Activated T-cell treated with anti-CD3 and anti-CD28 coated beads for 48 hours (primary cell): ENCODE measurements at places on chromosomes 5 and 9.

DNA sequence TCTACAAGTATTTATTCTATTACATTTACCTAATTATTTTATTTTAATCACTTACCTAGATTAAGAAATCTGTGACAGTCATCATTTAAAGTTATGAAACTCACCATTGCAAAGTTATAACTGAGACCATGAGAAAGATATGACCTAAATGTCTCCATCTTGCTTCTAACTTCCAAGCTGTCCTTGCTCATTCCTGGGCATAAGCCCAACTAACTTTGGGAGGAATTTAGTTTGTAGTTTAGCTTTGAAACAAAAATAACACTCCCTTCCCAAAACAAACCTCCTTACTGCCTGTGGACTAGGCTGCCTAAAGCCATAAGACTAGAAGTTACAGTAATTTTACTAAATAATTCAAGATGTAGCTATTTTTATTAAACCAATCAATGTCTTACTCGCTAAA is 195.6 kb upstream of the RAI14 start:
- DNase-seq = no peak

DNA sequence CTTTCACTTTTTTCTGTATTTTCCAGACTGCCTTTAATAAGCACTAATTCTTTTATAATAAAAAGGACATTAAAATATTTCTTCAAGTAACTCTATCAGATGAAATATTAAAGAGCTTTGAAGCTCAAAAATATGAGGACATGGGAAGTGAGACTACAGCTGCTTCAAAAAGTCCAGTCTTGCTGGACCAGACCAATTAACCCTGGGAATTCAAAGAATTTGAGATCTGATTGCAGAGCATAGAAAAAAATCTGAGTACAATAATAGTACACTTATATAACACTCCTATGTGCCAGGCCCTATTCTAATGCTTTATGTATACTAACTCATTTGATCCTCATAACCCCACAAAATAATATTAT is 9.8 kb downstream of the TMEM245 start:
- DNase-seq = no peak

DNA sequence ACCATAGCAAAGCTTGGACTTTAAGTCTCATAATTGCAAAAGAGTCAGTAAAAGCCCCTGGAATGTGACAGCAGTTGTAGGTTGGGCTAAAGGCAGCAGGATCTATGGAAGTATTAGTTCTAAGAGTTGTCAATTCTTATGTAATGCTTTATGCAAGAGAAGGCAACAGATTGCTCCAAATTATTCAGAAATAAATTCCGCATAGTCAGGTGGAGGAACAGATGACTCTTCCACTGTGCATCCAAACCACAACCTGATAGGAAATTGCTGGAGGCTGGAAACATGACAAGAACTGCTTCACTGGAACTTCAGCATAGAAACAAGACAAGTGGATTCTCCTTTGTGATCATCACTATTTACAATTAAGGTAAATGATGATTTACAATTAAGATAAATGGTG is 101.0 kb downstream of the STARD4 start:
- no peak for DNase-seq

GRCh38 chr5:10635867-10636350 is 72.0 kb downstream of the ANKRD33B start:
- DNase-seq = no peak

- DNase-seq = no peak
These were observed 98.1 kb upstream of the IFNK start for GRCh38 chr9:27425827-27426510.

DNA sequence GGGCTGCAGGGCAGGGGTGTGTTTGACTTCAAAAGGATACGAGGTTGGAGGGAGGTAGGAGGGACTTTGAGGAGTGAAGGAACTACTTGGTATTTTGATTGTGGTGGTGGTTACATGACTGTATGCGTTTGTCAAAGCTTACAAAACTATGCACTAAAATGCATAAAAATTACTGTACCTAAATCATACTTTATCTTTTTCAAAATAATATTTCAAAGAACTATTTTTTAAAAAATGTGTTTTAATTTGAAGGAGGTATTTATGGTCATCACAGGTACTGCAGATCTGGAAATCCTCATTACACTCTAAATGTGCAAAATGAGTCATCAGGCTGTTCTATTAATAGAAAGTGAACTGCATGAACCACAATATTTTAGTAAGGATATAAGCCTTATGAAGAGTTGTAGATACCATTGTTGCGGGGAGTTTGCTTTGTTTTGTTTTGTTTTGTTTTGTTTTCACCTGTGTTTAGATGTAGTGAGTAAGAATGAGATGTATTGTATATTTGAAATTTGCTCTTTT is 116.9 kb downstream of the ARRDC3 start:
- DNase-seq = no peak

GRCh38 chr5:121757753-121758152 is 93.9 kb upstream of the FTMT start:
- no peak for DNase-seq

- no peak for DNase-seq
These were observed 4.7 kb upstream of the YTHDC2 start for GRCh38 chr5:113508756-113509155.

DNA sequence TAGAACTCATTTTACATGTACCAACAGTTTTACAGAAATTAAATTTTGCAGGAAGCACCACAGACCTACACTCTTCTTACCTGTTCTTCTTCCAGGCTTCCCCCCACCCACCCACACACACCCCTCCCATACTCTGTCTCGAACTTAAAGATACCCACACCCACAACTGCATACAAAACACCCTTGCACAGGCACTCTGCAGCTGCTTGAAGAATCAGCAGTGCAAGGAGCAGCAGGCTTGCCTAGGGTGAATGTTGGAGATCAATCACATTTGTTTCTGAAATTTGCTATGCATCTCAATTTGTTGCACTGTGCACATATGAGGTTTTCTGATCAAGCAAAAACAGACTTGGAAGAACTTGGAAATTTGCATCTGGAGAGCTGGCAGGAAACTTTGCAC is 77.5 kb upstream of the TGFBR1 start:
- DNase-seq = no peak

- no peak for DNase-seq
These were observed 161.1 kb downstream of the GLIS3 start for GRCh38 chr9:4138781-4139180.

DNA sequence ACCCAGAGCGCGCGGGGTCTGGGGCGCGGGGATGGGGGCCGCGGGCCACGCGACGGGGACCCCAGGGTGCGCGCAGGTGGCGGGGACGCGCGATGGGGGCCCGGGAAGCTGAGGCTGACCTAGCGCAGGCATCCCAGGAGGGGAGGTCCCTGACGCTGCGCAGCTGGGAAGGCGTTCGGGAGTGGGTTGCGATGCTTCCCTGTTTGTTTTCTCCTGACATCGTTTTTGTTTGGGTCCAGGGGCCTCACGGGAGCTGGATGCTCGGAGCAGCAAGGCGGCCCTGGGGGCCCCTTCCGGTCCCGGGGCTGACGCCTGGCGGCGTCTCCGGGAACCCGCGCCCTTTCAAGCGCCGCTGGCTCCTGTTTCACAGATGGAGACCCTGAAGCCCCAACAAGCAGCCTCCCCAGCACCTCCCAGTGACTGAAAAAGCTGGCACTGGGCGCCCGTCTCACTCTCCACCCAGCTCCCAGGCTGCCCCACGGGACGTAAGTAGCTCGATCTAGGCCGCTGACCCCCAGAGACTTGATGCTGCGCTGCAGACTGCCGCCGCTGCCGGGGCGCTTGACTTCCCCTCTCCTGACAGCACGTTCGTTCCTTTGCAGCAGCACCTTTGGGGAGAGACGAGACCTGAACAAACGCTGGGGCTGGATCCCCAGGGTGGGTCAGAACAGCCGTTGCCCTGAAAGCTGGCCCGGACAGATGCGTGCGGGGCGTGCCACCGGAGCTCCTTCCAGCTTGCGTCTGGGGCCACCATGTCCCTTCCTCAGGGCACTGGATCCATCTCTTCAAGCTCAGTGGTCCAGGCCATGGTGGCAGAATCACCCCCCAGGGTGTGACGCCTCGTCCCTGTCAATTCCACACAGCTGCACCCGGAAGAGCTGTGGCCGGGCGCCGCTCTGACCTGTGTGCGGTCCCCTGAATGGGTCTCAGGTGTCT is 593 bp downstream of the BRD3OS start:
- DNase-seq = peak; percentile 53

DNA sequence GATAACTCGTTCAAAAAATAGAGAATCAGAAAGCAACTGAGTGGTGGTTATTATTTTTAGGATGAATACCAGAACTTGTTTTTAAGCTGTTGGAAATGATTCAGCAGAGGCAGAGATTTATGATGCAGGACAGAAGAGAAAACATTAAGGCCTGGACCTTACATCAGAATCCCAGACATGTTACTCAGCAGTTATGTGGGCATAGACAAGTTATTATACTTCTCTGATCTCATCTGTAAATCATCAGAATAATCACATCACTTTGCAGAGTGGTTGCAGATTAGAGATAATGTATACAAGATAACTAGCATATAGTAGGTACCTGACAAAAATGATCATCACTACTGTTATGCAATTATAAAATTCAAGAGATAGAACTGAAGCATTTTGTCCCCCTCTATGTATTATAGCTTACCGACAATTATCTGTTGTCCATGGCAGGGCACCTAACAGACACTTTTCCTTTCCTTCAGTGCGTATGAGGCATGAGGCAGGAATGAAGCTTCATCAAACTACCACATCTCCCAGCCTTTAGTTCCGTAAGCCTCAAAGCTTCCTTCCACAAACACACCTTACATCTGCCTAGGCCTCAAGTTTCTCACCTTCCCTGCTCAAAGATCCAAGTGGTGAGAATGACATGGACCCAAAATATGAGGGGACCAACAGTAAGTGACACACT is 165.9 kb downstream of the DENND1A start:
- no peak for DNase-seq

- no peak for DNase-seq
These were observed 5.2 kb downstream of the PCSK1 start for GRCh38 chr5:96427824-96428223.

- no peak for DNase-seq
These were observed 175.9 kb downstream of the ERCC6L2 start for GRCh38 chr9:96051423-96051822.

- no peak for DNase-seq
These were observed 166.6 kb upstream of the S1PR3 start for GRCh38 chr9:88824711-88825110.

- DNase-seq = no peak
These were observed 683 bp downstream of the OSMR start for GRCh38 chr5:38846379-38847011.

DNA sequence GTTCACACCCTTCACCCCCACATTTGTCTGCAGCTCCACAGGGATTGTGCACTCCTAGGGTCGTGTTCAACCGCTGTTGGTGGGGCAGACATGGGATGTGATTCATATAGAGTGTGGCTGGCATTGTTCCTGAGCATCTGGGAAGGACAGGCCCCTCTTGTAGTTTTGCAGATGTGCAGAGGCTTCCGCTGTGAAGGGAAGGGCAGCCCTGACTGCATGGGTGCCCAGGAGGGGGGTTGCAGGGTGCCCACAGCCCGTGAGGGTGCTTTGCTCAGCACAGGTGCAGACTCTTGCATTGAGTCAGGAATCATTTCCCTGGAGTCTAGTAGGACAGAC is 30.2 kb upstream of the PITX1 start:
- no peak for DNase-seq

GRCh38 chr5:180852495-180852894 is 8.6 kb downstream of the ZFP62 start:
- DNase-seq = no peak

- no peak for DNase-seq
These were observed 8.9 kb upstream of the RPL26L1 start for GRCh38 chr5:172950176-172950965.

DNA sequence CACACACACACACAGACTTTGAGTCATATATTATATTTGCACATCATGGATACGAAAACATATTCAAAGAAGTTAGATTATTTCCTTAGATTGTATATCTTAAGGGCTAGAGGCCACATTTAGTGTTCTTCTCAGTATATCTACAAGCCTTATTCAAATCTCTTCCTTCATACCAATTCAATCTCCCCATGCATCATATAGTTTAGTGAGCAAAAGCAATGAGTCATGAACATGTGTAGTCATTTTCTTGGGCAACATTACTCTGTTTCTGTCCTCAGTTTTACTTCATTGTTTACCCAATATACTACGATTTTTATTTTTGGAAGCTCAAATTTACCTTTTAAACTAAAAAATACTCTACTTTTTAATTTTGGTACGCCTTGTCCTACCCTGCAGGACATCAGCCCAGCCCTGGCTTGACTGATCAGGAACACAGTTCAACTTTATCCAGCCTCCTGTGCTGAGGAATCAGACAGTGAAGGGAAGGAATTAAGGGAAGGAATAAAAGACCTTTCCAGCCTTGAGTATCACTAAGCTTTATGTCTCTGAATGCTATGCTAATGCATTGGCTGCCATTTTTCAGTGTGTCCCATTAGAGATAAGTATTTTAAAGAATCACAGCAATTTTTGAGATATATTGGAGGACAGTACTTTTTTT is 101.7 kb upstream of the FST start:
- DNase-seq = no peak

- DNase-seq = no peak
These were observed 69.6 kb upstream of the ABCA1 start for GRCh38 chr9:104997536-104997935.

GRCh38 chr9:75995066-75995465 is 104.6 kb downstream of the PCSK5 start:
- no peak for DNase-seq

DNA sequence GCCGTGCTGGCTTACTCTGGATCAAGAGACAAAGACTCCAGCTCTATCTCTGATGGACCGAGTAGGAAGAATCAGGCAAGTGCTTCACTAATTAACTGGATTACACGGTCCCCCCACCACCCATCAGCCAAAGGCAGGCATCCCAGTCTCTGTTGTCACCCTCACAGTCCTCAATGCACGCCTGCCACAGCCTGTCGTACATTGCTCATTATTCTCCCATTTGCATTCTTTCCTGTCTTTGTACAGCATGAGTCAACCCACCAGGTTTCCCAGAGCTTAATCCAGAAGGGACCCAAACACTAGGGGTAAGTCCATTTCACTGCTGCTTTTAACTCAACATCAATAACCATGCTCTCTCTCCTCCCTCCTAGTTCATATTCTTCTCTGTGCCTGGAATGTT is 44.4 kb downstream of the PCA3 start:
- DNase-seq = no peak

DNA sequence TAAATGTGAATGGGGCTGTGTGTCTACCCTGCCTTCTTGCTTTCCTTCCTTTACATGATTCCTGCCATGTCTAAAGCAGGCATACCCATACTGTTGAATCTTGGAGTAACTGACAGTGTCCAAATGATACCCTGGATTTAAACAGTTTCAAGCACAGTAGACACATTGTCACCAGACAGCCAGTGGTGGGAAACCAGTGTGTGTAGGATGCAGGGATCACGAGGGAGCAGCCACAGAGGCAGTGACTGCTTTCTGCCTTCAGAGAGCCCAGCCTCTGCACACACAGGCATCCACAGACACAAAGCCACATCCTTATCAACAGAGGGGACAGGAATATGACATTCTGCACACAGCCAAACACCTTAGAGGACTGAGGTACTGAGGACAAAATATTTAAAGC is 184.2 kb upstream of the TBCA start:
- no peak for DNase-seq

DNA sequence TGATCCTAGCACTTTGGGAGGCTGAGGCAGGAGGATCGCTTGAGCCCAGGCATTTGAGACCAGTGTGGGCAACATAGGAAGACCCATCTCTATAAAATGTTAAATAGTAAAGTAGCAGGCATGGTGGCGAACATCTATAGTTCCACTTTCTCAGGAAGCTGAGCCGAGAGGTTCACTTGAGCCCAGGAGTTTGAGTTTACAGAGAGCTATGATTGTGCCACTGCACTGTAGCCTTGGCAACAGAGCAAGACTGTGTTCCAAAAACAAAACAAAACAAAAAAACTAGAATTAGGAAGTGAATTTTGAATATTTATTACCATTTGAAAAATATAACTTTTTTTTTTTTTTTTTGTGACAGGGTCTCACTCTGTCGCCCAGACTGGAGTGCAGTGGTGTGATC is 26.8 kb upstream of the PAX5 start:
- no peak for DNase-seq
